NCI-H1417 (cell line): ENCODE measurements at places on chromosomes 16 and 17.

GRCh38 chr17:28397687-28398279, 8.2 kb downstream of the SLC46A1 start:
- DNase-seq, result no peak

DNA sequence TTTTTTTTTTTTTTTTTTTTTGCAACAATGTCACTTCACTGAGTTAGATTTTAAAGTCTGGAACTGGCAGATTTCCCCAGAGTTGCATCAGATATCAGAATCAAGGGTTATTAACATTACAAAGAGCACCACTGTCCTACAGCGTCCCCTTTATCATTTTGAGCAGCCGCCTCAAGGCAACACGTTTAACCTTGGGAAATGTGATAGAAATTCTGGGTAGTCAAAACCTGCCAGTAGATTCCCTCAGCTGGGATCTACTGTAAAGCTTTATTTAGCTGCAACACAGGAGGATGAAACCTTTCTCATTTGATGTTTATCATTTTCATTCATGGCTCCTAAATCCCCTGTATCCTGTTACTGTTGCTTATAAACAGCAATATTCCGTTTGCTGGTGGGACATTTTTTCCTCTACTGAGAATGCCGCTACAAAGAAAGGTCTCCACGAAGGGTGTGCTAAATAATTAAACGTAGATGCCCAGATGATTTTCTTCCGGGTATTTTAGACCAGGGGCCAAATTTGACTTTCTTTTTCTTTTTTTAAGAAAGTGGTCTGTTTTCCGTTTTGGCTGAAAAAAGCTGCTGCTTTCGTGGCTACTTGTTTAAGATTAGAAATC, 436.1 kb upstream of the GOT2 start:
- no peak for DNase-seq

GRCh38 chr16:79388396-79388795, 212.1 kb downstream of the MAF start:
- DNase-seq, result no peak

- no peak for DNase-seq
These were observed 38.3 kb downstream of the CCDC182 start for GRCh38 chr17:57706761-57707160.

DNA sequence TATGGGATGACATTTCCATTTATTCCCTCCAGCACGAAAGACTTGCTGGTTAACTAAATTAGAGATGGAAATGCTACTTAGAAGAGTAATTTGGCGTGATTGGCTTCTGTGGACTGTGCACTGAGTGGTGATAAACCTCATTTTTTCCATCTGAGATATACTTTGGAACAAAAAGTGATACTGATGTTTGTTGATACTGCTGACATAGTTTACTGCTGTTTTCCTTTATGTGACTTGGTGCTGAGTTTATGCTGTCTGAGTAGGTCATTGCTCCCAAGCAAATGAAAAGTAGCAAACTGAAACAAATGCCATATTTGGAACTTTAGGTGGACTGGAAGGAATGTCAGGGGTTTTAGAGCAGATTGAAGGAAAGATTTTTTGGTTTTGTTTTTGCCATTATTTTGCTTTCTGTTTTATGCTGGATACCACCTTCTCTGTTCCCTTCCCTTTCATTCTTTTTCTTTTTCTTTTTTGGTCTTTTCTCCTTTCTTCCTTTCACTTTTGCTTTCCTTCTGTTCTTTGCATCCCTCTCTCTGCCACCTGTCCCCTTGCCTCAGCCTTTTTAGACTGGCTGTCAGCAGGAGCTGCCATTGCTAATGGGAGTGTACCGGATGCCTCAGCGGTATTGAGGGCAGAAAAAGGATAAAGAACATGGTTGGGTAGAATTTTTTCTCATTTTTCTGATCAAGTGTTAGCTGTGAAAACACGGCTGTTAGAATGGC, 41.8 kb downstream of the NUP93 start:
- DNase-seq, result no peak

GRCh38 chr16:17299790-17300189, 171.0 kb downstream of the XYLT1 start:
- no peak for DNase-seq

GRCh38 chr17:8226536-8227237, 16.3 kb upstream of the AURKB start:
- no peak for DNase-seq

- no peak for DNase-seq
These were observed 10.0 kb downstream of the WDR45B start for GRCh38 chr17:82638183-82638773.

GRCh38 chr17:51764387-51764971, 394.0 kb downstream of the CA10 start:
- DNase-seq, result peak; percentile 69

GRCh38 chr17:15482476-15482875, 15.1 kb upstream of the CDRT4 start:
- no peak for DNase-seq

DNA sequence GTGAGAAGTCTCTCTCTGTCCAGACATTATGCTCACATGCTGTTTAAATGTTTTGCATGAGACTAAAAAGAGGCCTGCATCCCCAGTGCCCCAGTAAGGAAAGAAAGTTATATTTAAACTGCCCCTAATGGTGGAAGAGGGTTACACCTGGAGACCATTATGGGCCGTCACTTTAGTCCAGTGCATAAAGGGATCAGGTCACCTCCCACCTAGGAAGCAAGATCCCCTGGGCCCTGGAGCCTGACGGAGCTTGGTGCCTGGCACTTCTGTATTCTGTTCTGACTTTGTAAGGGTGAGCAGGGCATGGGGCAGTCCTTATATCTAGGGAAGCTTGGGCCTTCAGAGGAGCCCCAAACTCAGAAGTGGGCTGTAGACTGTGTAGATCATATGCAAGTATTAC, 67.9 kb downstream of the CPPED1 start:
- no peak for DNase-seq

GRCh38 chr17:33602981-33603380, 309.9 kb upstream of the ASIC2 start:
- DNase-seq, result no peak

GRCh38 chr17:40315206-40315605, 6.2 kb downstream of the RARA start:
- DNase-seq, result no peak

GRCh38 chr17:83132251-83133081, 53.1 kb downstream of the METRNL start:
- no peak for DNase-seq

DNA sequence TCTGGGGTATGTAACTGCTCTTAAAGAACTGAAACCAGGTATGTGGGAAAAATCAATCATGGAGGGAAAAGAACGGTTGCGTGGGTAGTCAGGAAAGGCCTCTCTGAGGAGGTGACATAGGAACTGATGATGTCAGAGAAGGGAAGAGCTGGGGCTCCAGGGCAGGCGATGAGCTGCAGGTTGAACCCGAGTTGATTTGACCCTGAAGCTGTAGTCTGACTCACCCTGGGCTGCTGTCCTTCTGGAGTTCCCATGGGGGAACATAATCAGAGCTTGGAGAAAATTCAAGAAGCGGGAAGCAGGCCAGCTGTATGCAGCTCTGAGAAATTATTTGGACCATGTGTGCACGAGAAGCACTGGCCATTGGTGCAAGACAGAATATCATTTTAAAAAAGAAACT, 16.7 kb downstream of the SLC6A2 start:
- no peak for DNase-seq

- DNase-seq, result no peak
These were observed 756 bp downstream of the TAX1BP3 start for GRCh38 chr17:3667366-3668278.

GRCh38 chr16:74679983-74680382, 13.3 kb upstream of the RFWD3 start:
- DNase-seq, result no peak

DNA sequence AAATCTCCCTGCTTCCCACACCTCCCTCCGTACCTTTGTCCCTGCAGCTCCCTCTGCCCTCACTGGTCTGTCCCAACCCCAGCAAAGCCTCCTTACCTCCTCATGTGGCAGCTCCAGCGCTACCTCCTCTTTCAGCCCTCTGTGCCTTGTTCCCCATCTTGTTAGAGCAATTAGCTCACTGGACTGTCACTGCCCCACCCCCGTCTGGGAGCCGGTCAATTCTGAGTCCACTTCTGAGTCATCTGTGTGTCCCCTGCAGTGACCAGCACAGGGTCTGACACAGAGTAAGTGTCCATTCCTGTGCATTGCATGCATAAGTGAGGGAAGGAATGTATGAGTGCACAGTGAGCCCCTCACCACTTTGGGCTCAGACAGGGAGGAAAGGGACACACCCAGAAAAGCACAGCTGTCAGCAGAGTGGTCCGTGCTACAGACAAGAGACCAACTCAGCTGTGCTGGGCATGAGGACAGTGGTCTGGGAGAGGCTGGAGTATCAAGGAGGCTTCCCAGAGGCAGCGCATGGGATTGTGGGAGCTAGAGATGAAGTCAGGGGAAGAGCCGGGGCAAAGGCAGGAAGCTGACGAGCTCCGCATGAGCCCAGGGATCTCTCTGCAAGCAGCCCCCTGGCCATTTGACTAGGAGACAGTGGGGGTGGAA, 45.9 kb downstream of the PITPNM3 start:
- no peak for DNase-seq

DNA sequence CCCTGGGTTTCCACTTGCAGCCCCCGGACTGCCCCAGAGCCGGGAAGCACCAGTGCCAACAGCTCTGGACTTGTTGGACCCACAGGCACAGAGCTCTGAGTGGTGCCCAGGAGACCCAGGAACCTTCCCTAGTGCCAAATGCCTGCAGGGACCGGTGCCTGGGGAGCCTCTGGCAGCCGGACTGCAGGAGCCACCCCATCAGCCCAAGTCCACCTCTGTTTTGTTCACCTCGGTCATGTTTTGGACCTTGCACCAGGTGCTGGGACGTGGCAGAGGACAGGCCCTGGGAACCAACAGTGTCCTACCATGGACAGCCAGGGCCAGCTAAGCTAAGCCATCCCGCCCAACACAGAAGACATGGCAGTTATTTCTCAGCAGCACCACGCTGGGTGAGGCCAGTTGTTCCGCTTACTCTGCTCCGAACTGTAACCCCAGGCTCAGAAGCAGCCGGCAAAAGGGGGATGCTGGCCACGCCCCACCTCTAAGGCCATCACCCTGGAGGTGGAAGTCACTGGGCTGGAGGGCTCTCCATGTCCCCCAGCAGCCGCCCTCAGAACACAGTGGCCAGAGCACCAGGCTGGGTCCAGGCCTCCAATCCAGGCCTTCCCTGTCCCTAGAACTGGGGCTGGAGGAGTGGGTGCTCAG, 79.8 kb downstream of the AMFR start:
- DNase-seq, result no peak

GRCh38 chr17:70493277-70493874, 324.0 kb downstream of the KCNJ2 start:
- no peak for DNase-seq

GRCh38 chr16:635573-636205, 416 bp downstream of the METTL26 start:
- no peak for DNase-seq

GRCh38 chr16:11682655-11683096, 14.4 kb downstream of the SNN start:
- DNase-seq, result no peak

- DNase-seq, result no peak
These were observed 2293.6 kb downstream of the TP53TG3F start for GRCh38 chr16:35752773-35753558.

- DNase-seq, result peak; percentile 12
These were observed 25.5 kb downstream of the C17orf58 start for GRCh38 chr17:67970783-67971182.

GRCh38 chr16:78811247-78811646, 711.8 kb downstream of the WWOX start:
- no peak for DNase-seq

DNA sequence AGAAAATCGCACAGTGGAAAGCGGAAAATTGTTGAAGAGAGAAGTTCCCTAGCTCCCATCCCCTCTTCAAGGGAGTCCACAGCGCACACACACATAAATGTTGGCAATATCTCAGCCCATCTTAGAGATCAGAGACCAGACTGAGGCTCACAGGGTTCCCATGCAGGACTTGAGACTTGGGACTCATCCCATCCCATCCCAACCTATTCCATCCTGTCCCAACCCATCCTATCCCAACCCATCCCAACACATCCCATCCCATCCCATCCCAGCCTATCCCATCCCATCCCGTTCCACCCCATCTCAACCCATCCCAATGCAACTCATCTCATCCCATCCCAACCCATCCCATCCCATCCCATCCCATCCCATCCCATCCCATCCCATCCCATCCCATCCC, 29.6 kb downstream of the GSG1L start:
- no peak for DNase-seq

- no peak for DNase-seq
These were observed 4.5 kb upstream of the SAMD14 start for GRCh38 chr17:50134206-50135110.

- DNase-seq, result no peak
These were observed 238.7 kb upstream of the TNRC6C start for GRCh38 chr17:77719806-77720205.

DNA sequence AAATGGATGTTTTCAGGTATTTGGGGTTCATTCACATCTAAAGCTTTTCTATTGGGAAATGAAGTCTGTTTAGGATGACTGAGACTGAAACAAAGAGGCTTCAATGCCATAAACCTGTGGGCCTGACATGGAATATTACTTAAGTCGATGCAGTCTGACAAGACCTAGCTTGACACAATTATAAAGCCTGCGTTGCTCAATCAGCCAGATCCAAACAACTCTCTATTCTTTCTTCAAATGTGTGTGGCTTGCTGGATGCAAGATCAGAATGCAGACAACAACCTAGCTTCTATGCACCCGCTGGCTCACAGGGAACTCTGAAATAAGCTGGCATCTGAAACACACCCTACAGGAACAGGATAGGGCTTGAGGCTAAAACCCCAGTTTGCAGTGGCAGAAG, 40.0 kb downstream of the RFFL start:
- DNase-seq, result no peak

- no peak for DNase-seq
These were observed 4.1 kb upstream of the MRPL58 start for GRCh38 chr17:75008373-75008772.

- peak; percentile 61 for DNase-seq
These were observed 10.6 kb upstream of the CETP start for GRCh38 chr16:56950881-56951771.

- DNase-seq, result peak; percentile 87
These were observed 108.0 kb upstream of the CIBAR2 start for GRCh38 chr16:85220125-85220839.

DNA sequence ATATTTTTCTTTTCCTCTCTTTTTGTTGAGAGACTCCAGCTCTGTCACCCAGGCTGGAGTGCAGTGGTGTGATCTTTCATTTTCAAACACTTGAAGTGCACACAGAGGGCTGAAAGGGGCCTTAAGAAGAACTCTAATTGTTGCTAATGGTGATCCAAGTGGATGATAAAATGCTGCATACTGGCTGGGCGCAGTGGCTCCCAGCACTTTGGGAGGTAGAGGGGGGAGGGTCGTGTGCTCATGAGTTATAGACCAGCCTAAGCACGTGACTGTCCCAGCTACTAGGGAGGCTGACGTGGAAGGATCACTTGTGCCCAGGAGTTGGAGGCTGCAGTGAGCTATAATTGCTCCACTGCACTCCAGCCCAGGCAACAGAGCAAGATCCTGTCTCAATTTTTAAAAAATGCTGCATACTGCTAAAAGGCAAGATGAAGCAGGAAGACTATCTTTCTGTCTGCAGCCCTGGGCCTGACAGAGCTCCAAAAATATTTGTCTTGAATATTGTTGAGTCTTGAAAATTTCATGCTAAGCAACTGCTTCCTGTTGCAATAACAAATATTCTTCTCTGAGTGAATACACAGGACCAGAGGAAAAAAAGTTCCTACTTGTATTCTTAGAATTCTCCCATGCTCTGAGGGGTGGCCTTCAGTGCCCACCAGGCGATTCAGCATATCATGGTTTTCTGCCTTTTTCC, 63.7 kb upstream of the AKTIP start:
- DNase-seq, result peak; percentile 68
